ENCODE measurements at places on chromosomes 4 and X. TPM values are rescaled to one million over a fixed set of nuclear protein-coding genes. Genes with fewer than 3 reads are reported as not detected.

DNA sequence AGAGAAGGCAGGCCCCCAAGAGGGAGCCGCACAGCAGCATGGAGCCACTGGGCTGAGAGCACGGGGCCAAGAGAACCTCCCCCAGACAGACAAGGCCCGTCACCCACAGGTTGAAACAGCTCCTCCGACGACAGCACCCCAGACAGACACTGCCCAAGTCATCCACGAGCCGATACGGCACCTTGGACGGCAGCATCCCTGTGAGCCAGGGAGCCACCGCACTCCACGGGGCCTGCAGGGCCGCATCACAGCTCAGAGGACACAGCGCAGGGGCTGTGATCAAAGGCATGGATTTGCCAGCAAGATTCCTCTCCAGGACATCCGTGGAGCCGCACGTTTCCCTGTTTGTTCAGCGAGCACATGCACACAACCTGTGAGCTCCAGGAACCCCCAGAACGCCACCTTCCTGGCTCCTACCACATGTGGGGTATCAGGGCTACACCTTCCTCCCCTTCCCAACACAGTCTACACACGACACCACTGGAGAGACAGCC lies 3.9 kb downstream of the CTBP1 start:
- peaks cover 27% of the 10 kb centered on the region for H3K4me1 ChIP-seq
- H3K36me3 ChIP-seq, result peaks cover 8% of the 10 kb centered on the region
- H3K27ac ChIP-seq, result peak overlapping the region; percentile 56
- peak; percentile 22 for DNase-seq
- peak overlapping the region; percentile 26 for H3K4me3 ChIP-seq

DNA sequence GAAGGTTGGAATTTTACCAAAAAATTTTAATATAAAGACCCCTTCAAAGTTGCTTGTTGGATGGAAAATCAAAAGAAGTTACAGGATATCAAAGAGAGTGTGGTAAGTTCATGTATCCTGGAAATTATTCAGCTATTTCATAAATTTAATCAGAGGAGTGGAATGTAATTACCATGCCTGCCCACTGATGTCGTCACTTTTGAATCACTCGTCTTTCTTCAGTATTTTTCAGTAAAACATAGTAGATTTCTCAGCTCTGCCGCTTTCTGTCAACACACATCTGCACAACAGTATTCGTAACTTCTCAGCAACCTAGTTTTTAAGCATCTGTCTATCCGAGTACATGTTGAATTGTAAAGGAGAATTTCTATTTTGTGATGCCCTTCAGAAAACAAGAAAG lies 2163.0 kb upstream of the AGA start:
- DNase-seq, result no peak
- no peak overlapping the region for H3K4me3 ChIP-seq
- H3K4me1 ChIP-seq, result no peaks in the 10 kb centered on the region
- peaks cover 1% of the 10 kb centered on the region for H3K27me3 ChIP-seq
- H3K27ac ChIP-seq, result no peak overlapping the region

- no peaks in the 10 kb centered on the region for H3K27me3 ChIP-seq
- H3K27ac ChIP-seq, result no peak overlapping the region
- no peak overlapping the region for H3K4me3 ChIP-seq
Observed at GRCh38 chr4:108272986-108273385, 104.3 kb upstream of the LEF1 start.

- H3K4me1 ChIP-seq, result peaks cover 25% of the 10 kb centered on the region
- peaks cover 100% of the 10 kb centered on the region for H3K27me3 ChIP-seq
- no peak within 1 kb of the TSS for H3K27ac ChIP-seq
- no peaks in the 10 kb centered on the region for H3K36me3 ChIP-seq
Observed at GRCh38 chr4:93828332-93828994, at the start of gene ATOH1. Gene ATOH1 (plus strand): TSS chr4:93828753. CDS start chr4:93828927, 174 bp downstream.

DNA sequence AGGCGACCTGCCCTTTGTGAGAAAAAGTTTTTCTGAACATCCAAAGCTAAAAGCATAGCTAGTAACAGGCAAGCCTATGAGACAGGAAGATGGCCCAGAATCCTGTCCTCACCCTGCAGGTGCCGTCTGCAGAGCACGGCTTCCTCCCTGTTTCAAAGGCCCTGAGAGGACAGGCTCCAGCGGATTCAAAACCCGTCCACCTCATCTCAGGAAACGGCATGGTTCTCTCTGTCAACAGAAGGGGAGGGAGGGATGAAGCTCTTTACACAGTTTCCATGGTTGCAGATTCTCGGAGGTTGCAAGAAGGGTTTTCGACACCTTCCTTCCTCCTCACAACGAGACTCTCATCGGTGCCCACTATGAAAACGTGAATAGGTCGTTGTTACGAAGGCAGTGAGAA lies 8.3 kb downstream of the PPP2R3B start:
- H3K36me3 ChIP-seq, result no peaks in the 10 kb centered on the region
- peaks cover 20% of the 10 kb centered on the region for H3K27me3 ChIP-seq
- H3K4me1 ChIP-seq, result peaks cover 11% of the 10 kb centered on the region
- H3K27ac ChIP-seq, result no peak overlapping the region
- no peak overlapping the region for H3K4me3 ChIP-seq

DNA sequence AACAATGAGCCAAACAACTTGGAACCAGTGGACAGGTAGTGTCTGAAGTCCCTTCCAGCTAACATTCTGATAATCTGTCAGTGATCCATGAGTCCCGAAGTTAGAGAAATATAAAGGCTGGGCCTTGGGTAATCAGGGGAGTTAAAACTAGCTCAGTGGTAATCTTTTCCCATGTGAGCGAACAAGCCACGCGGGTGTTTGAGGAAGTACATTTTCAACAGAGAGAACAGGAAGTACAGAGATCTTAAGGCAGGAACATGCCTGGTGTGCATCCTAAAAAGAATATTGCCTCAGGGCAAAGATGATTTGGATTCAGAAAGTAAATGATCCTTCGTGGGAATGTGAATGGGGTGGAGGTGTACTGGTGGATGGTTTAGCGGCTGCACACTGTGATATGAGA lies 42.9 kb downstream of the FNIP2 start:
- H3K4me3 ChIP-seq, result no peak overlapping the region
- no peaks in the 10 kb centered on the region for H3K36me3 ChIP-seq
- no peaks in the 10 kb centered on the region for H3K27me3 ChIP-seq
- H3K27ac ChIP-seq, result peak overlapping the region; percentile 92
- peaks cover 55% of the 10 kb centered on the region for H3K4me1 ChIP-seq

GRCh38 chrX:66676413-66676812 lies 37.5 kb upstream of the EDA2R start:
- no peaks in the 10 kb centered on the region for H3K27me3 ChIP-seq
- DNase-seq, result no peak
- H3K27ac ChIP-seq, result no peak overlapping the region

GRCh38 chr4:124390861-124391260 lies 321.7 kb downstream of the ANKRD50 start:
- H3K4me1 ChIP-seq, result peaks cover 16% of the 10 kb centered on the region
- no peak for DNase-seq
- H3K4me3 ChIP-seq, result no peak overlapping the region
- H3K27ac ChIP-seq, result peak overlapping the region; percentile 23
- peaks cover 3% of the 10 kb centered on the region for H3K36me3 ChIP-seq

GRCh38 chr4:6925357-6925836 lies 15.8 kb downstream of the TBC1D14 start:
- peaks cover 23% of the 10 kb centered on the region for H3K36me3 ChIP-seq
- no peak overlapping the region for H3K27ac ChIP-seq
- no peak overlapping the region for H3K4me3 ChIP-seq
- H3K4me1 ChIP-seq, result peaks cover 39% of the 10 kb centered on the region
- no peaks in the 10 kb centered on the region for H3K27me3 ChIP-seq
- DNase-seq, result no peak

GRCh38 chrX:23493941-23494374 lies 159.3 kb downstream of the PTCHD1 start:
- no peak overlapping the region for H3K4me3 ChIP-seq
- no peaks in the 10 kb centered on the region for H3K27me3 ChIP-seq
- no peak for DNase-seq
- H3K36me3 ChIP-seq, result no peaks in the 10 kb centered on the region

DNA sequence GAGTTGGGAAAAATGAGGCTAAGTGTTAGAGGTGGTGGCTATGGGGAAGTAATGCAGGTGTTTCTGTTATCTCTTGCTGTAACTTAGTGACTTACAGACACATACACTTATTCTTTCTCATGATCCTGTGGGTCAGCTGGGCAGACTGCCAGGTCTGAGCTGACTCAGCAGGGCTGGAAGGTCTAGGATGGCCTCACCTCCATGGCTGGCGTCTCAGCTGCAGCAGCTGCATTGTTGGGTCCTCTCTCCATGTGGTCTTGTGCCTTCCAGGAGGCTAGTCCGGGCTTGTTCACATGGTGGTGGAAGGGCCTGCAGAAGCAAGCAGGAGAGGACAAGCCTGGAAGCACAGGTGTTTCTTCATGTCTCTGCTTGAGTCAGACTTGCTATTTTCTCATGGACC lies 172.7 kb downstream of the NHS start:
- DNase-seq, result no peak
- H3K36me3 ChIP-seq, result no peaks in the 10 kb centered on the region
- H3K27me3 ChIP-seq, result peaks cover 24% of the 10 kb centered on the region
- peak overlapping the region; percentile 45 for H3K27ac ChIP-seq
- peaks cover 34% of the 10 kb centered on the region for H3K4me1 ChIP-seq

DNA sequence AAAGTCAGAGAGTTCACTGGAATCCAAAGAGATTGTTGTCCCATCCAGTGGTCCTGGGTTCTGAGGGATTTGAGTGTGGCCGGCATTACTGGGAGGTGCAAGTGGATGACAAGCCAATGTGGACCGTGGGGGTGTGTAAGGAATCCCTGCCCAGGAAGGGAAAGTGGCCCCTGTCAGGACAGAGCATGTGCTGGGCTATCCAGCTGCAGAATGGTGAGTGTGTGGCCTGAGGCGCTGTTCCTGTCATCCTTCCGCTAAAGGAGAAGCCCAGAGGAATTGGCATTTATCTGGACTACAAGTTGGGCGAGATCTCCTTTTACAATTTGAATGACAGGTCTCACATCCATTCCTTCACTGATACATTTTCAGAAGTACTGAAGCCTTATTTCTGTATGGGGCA lies 20.4 kb upstream of the TRIM60 start:
- no peaks in the 10 kb centered on the region for H3K4me1 ChIP-seq
- H3K4me3 ChIP-seq, result no peak overlapping the region
- H3K27ac ChIP-seq, result no peak overlapping the region
- DNase-seq, result no peak
- peaks cover 3% of the 10 kb centered on the region for H3K27me3 ChIP-seq
- H3K36me3 ChIP-seq, result no peaks in the 10 kb centered on the region

Gene BRS3
- total RNA-seq, result not detected

Gene TKTL2
- not detected for total RNA-seq

Gene TMPRSS11B
- not detected for total RNA-seq

Gene PLAC8
- 1.6 TPM for total RNA-seq

Gene CT45A2
- not detected for total RNA-seq

Gene CSAG1
- total RNA-seq, result not detected
